ENCODE measurements at places on chromosomes 3 and 15.

DNA sequence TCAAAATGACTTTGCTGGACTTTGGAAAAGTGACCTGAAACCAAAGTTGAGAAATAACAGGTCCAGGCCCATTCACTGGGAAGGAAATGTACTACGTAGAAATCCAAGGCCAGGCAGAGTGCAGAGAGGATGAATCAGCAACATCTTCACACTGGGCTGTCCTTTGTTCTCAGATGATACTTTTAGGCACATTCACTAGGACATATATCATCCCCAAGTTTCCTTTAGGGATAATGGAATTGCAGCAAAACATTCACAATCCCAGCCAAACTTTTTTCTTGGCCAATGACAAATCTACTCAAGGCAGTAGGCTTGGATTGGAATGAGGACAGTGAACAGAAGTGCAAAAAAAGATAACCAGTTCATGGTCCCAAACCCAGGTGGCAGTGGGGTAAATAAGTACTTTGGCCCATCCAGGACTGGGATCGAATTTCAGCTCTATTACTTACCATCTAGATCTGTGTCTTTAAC is 75.1 kb downstream of the CLDN11 start:
- DNase-seq: no peak

- DNase-seq: no peak
Observed at GRCh38 chr15:101533371-101534140, 44.0 kb upstream of the PCSK6 start.

- DNase-seq: no peak
Observed at GRCh38 chr15:101033801-101034200, 114.6 kb downstream of the LRRK1 start.

DNA sequence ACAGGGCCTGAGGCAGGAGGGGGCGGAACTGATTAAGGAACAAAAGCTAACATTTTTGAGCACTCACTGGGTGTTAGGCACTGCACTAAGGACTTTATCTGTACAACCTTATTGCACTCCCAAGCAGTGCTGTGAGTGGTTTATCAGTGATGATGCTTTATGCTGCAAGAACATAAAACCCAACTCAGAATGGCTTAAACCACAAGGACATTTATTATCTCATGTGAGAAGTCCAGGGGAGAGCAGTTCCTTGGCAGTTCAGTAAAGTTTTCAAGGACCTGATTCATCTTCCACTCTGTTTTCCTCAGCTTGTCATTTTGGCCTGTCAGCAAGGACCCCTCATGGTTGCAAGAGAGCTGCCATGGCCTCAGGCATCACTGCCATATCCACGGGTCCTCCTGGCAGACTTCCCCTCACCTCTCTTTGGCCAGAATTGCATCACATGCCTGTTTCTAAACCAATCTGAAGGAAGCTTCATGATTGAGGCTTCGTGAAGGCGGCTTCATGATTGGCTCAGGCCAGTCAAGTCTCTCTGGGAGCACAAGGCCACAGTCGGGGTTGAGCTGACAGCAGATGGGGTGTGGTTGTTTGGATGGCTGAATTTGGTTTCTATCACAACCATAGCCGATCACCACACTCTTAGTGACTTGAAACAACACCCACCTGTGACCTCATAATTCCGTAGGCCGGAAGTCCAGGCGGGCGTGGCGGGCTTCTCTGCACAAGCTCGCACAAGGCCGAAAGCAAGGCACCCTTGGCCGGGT is 15.8 kb downstream of the EFCC1 start:
- DNase-seq: no peak

DNA sequence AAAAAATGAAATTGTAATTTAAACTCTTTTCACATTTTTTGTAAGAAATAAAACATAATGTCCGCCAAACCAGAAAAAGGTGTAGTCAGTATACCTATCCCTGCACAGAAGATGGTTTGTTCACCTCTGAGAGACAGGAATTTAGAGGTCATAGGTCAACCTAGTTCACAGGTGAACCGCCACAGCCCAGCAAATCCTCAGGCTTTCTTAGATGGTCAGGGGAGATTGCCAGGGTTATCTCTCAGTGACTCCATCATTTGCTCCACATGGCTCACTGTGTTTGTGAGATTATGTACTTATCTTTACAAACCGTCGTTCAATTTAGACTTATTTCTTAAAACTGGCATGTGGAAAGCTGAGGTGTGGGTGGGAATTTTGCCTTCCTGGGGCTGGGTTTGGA is 264.2 kb downstream of the GABRG3 start:
- DNase-seq: no peak

- DNase-seq: no peak
Observed at GRCh38 chr3:161072751-161073150, 32.4 kb downstream of the B3GALNT1 start.

DNA sequence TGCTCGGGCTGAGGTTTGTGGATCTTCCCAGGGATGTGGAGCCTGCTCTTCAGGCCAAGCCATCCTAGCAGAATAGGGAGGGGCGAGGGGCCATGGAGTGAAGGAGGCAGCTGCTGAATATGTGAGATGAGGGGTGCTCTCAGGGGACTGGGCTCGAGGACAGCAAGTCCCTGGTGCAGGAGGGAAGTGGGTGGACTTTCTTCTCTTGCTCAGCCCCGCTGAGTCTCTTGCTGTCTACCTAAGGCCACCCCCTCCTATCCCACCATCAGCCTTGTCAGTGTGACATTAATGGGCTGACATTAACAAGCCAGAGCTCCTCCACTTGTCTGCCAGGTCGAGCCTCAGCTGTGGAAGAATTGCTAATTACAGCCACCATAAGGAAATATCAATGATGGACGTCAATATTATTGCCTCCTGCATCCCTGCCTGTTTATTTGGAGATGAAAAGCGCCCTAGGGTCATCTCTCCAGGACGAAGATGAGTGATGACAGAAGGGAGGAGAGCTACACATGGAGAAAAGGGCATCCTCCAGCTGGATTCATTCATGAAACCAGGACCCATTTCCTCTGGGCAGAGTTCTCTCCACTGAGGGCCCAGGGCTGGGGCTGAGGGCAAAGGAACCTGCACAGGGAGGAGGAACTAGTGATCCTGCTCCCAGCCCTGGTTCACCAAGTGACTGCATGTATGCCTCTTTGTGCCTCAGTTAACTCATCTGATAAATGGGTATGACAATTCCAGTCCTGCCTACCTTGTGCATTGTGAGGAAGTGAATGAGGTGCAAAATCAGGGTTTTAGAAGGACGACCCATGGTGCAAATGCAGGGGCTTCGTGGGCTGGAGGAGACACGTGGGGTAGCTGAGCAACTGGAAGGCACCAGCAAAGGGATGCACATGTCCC is 34.9 kb upstream of the LINGO1 start:
- no peak for DNase-seq

DNA sequence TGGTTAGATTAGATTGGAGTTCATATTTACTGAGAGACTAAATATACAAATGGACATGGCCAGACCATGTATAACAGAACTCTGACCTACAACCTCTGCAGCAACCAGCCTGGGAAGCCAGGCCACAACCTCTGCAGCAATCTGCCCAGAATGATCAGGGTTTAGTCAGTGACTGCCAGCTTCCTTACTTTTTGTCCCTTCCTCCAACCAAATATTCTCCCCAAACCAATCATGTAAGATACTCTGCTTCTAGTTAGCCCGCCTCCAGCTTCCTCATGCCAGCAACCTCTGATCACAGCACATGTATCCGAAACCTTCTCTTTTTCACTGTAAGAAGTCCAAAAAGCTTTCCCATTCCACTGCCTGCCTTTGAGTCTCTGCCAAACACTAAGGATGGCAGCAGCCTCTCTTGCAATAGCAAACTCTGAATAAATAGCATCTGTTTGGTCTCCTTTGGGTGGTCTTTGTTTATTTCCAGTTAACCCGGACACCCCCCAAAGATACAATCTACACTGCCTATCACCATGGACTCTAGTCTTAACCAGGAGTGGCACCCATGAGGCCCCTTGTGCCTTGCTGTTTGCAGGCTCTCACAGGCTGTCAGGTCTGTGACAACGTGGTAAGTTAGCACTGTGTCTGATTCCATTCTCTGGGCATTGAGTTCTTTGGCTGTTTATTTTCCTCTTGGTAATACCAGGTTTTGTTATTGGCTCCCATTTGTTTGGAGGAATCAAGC is 102.2 kb downstream of the ERC2 start:
- DNase-seq: no peak

- DNase-seq: no peak
Observed at GRCh38 chr3:174169736-174170135, 689.4 kb upstream of the NAALADL2 start.

DNA sequence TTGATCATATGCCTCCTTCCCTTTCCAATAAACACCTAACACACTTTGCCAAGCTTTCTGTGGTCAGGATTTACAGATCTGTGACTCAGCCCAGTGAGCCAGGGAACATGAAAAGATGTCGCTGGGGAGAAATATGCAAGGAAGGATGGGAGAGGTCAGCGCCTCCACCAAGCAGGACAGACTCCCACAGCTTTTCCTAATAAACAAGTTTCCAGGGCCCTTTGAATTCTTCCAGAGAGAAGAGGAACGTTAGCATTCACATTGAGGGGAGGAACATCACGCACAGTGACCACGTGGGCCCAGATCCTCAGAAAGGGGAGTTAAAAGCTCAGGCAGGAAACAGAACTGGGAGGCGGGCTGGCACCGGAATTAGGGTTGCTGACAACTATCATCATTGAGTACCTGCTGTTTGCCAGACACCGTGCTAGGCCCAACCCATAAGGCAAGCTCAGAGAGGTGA is 33.3 kb upstream of the MRPS22 start:
- no peak for DNase-seq

DNA sequence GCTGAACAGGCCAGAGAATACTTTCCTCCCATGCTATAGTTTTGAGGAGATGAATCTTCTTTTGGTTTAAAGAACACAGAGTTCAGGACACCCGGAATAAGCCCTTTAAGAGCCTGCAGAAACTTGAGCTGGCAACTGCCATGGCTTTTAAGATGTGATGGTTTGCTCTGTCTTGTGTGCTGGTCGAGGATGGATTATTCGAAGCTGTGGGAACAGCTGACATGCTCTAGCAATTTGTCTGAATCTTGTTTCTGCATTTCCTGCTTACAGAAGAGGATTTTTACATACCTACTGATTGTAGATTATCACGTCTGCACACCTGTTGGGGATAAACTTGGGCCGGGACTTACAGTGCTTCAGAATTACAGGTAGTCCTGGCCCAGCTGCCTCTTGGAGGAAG is 396.9 kb downstream of the LRTM1 start:
- no peak for DNase-seq

DNA sequence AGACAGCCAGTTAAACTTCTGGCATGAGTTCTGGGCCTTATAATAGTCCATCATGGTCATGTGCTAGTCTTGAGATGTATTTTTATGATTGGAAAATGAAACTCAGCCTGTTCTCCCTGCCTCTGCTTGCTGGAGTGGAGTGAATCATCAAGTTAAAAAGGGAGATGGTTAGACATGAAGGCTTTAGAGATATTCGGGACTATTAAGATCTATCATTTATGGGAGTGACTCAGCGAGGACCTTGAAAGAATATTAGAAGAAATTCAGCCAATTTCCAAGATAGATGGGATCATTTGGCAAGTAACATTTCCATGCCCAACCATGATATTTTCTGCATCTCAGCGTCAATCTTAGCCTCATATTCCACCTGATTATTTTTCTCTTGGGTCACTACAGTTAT is 79.8 kb downstream of the AGBL1 start:
- no peak for DNase-seq
